Stimulated activated CD4-positive, alpha-beta T cell treated with anti-CD3 and anti-CD28 coated beads, Interleukin-4, amount 100 ng/mL, for 4 hours (primary cell): ENCODE measurements at places on chromosomes 11 and 22.

DNA sequence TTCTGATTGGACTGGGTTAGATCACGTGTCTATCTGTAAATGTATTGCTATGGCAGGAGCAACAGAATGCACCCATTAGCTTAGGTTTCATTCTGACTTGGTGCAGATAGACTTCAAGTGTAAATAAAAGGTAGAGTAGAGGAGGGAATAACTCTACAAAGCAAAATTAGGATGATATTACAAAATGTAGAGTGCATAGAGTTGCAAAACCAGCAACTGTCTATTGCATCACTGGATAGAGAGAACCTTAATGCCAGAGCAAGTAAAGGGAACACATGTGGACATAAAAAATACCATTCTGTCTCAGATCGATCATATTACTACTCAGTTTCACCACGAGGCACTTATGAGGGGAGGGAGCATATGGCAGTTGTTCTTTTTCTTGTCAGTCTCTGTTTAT lies 22.0 kb upstream of the CAT start:
- DNase-seq, result no peak

GRCh38 chr11:59459916-59460315 lies 3.2 kb downstream of the OR4D6 start:
- DNase-seq, result no peak

- peak; percentile 45 for DNase-seq
Measured at GRCh38 chr11:66126808-66127555, 56.9 kb downstream of the PACS1 start.

DNA sequence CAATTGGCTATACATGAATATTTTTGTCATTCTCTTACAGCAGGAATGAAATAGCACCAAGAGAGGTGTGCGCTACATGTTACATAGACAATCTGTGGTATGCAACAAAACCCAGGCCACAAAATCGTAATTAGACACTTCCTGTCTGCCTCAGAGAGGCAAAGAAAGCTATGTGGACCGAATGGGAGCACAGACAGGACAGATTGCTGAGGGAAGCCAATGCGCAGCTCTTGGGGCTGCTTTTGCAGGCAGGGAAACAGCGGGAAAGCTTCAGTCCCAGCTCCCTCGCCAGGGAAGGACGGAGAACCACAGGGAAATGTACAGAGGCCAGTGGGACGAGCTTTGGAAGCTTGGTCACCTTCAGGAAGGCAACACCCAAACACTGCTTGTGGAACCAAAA lies 40.9 kb downstream of the SERPINH1 start:
- no peak for DNase-seq
